ENCODE measurements at places on chromosomes 5 and 9.

DNA sequence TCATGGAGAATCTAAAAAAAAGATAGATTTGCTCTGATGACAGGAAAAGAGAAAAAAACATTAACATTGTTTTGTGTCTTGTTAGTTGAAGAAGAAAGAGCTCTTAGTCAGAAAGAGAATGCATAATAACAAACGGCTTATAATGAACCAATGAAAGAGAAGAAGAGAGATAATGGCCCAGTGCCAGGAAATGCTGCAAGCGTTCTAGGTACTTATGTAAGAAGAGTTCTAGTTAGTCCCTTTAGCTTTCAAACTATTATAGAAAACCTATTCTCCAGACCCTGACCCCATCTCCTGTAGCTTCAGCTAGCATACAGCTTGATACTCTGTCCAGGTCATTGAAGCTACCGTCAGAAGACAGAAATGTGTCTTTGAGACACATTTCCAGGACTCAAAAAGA, 70.2 kb downstream of the FBXL17 start:
- no peak for DNase-seq

GRCh38 chr5:37723162-37723961, 116.5 kb downstream of the GDNF start:
- no peak for DNase-seq

DNA sequence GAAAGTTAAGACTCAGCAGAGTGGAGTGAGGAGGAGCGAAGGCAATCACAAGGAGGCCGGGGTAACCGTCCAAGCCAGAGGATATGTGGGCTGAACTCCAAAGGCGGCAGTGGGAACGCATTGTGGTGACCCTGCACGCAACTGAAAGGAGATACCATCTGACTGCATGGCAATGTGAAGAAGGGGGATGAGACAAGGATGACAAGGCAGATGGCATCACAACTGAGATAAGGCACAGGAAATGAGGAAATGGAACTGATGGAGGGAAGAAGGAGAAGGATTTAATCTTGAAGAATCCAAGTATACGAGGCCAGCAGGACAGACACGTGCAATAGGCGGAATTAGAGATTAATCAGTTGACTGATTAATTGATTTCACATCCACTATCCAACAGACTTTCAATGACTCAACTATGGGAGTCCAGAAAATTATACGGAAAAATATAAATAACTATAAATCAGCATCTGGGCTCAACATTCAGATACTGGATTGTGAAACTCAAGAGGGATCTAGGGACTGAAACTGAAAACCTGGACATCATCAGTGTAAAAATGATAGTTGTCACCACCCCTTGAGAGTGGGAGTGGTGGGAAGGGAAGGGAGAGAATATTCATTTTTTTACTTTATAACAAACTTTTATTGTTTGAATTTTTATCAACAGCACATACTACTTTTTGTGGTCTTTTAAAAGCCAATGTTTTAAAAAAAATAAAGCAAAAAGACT, 86.1 kb downstream of the ARL15 start:
- no peak for DNase-seq

DNA sequence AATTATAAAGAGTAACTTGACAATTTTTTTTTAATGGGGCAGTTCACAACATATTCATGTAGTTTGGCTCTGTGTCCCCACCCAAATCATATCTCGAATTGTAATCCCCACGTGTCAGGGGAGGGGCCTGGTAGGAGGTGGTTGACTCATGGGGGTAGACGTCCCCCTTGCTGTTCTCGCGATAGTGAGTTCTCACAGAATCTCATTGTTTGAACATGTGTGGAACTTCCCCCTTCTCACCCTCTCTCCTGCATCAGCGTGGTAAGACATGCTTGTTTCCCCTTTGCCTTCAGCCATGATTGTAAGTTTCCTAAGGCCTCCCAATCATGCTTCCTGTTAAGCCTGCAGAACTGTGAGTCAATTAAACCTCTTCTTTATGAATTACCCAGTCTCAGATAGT, 40.7 kb downstream of the FBXW11 start:
- no peak for DNase-seq

DNA sequence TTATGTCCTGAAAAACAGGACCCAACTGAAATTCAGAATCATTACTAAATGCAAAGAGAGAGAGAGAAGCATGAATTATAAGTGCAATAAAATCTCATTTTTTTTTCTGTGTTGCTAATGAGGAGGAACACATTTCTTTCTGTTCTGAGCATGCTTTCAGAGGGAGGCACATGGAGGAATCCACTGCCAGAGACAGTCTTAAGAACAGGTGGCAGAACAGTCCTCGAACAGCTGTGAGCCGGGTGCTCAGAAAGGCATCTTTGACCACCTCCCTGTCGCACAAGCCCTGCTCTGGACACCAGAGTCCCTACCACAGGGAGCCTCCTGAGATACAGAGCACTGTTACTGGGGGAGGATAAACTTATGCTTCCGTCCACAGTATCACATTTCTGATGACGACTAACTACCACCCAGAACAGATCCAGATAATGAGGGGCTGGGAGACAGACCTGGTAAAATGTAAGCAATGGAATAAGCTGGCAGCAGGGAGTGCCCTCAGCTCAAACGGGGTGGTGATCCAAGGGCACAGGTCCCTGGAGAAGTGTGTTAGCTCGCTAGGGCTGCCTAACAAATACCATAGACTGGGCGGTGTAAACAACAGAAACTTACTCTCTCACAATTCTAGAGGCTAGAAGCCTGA, 134.0 kb downstream of the SLC1A3 start:
- DNase-seq, result no peak

DNA sequence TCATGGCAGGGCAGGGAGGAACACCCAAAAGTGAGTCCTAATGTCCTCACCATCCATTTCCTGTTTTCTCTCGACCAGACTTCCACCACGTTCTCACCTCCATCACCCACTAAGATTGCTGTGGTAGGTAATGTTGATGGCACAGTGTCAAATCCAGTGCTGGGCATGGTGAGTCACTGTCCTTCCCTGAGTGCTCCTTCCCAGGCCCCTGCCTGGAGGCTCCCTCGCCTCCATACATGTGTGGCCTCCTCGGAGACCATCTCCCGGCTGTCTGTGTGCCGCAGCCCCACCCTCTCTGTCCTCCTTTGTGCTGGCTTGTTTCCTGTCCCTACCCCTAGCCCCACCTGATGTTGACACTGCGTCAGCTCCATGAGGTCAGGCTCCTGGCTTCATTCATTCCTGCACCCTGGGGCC, 177.5 kb downstream of the SYK start:
- no peak for DNase-seq

- no peak for DNase-seq
These were observed 947.3 kb upstream of the COX7C start for GRCh38 chr5:85670417-85670816.

DNA sequence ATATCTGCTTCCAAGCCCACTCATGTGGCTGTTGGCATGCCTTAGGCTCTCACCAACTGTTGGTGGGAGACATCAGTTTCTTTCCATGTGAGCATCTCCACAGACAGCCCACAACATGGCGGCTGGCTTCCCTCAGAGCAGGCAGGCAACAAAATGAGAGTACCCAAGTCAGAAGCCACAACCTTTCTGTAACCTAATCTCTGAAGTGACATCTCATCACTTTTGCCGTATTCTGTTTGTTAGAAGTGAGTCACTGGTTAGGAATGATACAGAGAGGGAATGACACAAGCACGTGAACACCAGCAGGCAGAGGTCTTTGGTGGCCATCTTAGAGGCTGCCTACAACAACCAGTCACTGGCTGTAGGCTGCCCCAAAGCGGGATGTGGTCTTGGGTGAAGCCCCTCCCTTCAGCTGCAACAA, 88.6 kb upstream of the RASGRF2 start:
- DNase-seq, result no peak

- no peak for DNase-seq
These were observed 143.1 kb upstream of the NR4A3 start for GRCh38 chr9:99678566-99678965.

- DNase-seq, result no peak
These were observed 300.6 kb downstream of the TMEM38B start for GRCh38 chr9:105994970-105995369.

DNA sequence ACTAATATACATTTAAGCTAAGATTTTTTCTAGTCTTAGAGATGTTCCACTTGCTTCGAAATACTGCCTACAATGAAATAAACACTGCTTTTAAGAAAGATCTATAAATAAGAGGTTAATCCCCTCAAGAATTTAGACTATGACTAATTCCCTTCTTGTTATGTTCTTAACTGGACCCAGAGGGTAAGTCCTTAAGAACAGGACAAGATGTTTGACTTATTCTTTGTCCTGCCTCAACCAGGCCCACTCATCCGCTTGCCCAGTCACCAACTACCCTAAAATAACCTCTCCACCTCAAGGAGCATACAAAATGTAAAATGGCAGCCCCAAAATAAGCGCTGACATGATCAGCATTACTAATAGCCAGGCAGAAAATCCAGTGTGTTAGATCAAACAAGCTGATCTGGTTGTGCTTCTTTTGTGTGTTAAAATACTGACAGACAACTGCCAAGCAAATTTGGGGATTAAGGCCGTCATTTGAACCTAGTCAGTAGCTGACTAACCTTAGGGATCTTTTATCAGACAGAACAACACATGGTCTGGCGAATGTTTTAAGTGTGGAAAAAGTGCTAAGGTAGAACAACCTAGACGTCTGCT, 93.7 kb upstream of the SMC5 start:
- DNase-seq, result no peak

GRCh38 chr9:137708590-137709284, 89.9 kb downstream of the EHMT1 start:
- DNase-seq, result no peak

DNA sequence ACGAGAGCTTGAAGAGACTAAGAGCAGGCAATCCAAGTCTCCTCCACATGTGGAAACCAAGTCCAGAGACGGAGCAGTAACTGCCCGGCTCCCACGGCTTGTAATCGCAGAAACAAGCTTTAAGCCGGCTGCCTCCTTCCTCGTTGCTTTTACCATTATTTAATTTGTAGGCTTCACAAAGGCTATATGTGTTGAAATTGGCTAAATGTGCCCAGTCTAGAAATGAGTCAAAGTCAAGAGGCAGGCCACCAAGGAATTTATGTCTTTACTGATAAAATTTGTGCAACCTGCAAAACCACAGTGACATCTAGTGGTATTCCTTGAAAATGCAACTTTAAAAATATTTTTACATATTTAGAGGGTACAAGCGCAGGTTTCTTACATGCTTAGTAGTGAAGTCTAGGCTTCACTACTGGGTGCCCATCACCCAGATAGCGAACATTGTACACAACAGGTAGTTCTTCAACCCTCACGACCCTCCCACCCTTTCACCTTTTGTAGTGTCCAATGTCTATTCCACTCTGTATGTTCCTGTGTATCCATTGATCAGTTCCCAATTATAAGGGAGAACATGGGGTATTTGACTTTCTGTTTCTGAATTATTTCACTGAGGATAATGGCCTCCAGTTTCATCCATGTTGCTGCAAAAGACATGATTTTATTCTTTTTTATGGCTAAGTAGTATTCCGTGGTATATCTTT, 33.5 kb upstream of the EBF1 start:
- no peak for DNase-seq

GRCh38 chr9:91852801-91853347, 97.2 kb downstream of the ROR2 start:
- DNase-seq, result no peak

DNA sequence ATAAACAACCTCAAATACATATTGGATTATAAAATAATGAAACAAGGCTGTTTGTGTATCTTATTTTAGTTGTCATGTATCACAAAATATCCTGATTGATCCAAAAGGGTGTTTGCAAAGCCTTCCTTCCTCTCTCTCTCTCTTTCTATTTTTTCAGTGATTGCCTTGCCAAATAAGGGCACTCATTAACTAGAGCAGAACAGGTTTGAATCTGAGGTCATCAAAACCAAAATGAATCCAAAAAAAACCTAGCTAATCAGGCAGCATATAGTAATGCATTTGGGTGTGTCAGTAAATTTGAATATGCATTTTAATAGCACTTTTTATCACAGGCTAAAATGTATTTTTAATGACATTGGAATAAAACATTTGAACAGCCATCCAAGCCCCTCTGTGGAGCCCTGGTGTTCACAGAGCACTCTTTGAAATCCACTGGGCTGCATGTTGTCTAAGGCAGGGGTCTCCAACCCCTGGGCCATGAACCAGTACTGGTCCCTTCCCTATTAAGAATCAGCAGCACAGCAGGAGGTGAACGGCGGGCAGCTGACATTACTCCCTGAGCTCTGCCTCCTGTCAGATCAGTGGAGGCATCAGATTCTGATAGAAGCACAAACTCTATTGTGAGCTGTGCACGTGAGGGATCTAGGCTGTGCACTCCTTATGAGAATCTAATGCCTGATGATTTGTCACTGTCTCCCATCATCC, 171.8 kb upstream of the RAI14 start:
- DNase-seq, result no peak

- DNase-seq, result no peak
These were observed 60.2 kb downstream of the MELK start for GRCh38 chr9:36632892-36633291.

DNA sequence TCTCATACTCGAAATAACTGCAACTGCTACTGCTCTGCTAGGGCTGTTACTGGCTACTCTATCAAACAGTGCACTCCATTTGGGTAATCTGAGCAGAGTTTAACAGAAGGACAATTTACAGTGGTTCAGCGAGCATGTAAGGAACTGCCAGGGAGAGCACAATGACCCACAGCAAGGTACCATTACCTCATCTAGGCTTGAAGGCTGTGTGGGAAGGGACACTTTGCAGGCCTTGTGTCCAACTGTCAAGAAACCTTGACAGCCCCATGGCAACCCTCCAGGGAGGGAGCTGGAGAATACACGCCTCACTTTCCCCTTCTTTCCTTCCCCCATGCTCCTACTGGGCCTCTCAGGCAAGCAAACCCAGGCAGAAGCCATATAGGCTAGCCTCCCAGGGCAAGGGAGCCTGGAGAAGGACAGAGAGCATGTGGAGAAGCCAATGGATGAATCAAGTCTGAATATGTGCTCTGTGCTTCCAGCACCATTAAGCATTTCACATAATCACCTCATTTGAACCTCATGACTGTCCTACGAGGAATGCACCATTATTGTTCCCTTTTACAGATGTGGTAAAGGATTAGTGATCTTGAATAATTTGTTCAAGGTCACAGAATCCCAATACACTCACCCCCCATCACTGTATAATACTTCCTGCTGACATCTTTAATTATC, 49.9 kb upstream of the JAK2 start:
- DNase-seq, result no peak

DNA sequence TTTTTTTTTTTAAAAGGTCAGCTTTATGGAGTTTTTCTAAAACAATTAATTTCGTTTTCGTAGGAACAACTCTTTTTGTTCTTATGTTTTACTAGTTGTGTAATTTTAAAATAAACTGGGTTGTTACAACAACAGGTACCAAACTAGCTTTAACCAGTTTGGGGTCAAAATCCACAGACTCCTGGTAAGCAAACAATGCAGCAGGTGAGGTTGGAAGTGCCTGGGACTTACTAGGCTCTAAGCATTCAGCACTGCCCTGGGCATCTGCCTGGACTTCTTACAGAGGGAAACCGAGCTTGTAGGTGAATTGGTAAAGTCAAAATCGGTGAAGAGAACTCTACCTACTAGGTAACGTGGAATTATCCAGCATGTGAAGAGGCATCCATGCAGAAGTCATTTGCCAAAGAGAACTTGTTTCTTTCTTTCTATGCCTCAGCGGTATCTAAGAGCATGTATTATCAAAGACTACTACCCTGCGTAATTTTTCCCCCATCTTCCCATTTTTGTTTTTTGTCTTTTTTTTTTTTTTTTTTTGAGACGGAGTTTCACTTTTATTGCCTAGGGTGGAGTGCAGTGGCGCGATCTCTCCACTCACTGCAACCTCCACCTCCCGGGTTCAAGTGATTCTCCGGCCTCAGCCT, 145.4 kb downstream of the KCTD16 start:
- DNase-seq, result no peak

GRCh38 chr5:133408322-133408721, 204.0 kb downstream of the FSTL4 start:
- no peak for DNase-seq

GRCh38 chr9:18495065-18495464, 21.1 kb downstream of the ADAMTSL1 start:
- DNase-seq, result no peak
